ENCODE measurements at places on chromosomes 2 and 18.

- DNase-seq: no peak
These were observed 2.1 kb downstream of the GATA6 start for GRCh38 chr18:22171258-22172119.

DNA sequence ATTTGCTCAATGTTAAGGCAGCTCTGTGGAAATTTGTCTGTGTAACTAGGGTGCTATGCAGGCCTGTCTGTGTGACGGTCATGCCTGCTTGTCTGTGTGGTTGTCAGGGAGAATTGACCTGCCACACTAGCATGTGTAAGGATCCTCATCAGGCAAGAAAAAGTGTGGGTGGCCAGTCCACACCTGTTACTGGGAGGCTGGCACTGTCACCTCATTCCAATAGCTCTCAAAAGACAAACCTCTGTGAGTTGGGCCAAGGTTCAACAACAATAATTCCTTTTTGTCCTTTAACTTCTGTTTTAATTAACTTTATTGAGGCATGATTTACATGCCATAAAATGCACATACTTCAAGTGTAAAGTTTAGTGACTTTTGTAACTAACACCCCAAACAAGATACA, 4.2 kb upstream of the MARCO start:
- DNase-seq: no peak

DNA sequence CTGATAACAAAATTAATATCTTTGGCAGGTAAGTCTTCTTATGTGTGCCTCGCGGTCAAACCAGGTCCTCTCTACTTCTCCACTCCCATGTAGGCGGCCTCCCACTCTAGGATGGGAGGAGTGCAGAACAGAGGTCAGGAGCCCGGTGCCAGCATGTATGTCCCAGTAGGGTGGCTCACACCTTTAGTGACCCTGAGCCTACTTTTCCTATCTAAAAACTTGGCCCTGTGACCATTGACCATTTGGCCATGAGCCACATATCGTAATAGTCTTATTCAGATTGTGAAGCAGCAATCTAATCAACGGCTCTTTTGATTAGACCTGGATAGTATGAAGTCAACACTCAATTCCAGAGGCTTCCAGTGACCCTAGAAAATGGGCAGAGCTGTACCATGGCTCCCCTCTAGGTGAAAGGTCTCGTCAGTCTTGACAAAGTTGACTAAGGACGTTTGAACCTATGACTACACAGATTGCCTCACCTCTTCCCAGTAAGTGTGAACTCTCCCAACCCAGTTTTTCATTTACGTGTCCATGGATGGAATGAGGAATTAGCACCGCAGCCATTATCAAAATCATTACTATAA, 17.1 kb upstream of the FABP1 start:
- no peak for DNase-seq

- DNase-seq: no peak
These were observed 253.9 kb upstream of the CNTNAP5 start for GRCh38 chr2:123770996-123771720.

GRCh38 chr18:13425357-13426091, 207.0 kb downstream of the LDLRAD4 start:
- no peak for DNase-seq

- DNase-seq: no peak
These were observed 460.2 kb downstream of the LRATD1 start for GRCh38 chr2:15092691-15093090.

- no peak for DNase-seq
These were observed 117.9 kb upstream of the COL5A2 start for GRCh38 chr2:189297446-189297845.

DNA sequence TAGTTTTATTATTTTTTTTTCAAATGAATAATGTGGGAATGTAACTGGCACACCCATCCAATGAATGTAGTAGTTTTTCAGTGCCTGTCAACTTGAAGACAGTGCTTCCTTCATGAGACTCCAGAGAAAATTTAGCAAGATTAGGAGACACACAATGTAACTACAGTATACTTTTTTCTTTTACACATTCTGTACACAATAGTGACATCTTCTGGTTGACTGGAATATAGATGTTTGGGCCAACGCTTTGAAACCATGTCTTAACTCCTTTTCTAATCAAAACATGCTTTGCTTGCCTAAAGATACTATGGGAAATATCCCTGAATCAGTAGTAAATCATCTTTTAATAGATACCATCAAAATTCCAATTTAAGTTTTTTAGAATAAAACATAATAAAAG, 229.5 kb upstream of the ZC3H15 start:
- no peak for DNase-seq

DNA sequence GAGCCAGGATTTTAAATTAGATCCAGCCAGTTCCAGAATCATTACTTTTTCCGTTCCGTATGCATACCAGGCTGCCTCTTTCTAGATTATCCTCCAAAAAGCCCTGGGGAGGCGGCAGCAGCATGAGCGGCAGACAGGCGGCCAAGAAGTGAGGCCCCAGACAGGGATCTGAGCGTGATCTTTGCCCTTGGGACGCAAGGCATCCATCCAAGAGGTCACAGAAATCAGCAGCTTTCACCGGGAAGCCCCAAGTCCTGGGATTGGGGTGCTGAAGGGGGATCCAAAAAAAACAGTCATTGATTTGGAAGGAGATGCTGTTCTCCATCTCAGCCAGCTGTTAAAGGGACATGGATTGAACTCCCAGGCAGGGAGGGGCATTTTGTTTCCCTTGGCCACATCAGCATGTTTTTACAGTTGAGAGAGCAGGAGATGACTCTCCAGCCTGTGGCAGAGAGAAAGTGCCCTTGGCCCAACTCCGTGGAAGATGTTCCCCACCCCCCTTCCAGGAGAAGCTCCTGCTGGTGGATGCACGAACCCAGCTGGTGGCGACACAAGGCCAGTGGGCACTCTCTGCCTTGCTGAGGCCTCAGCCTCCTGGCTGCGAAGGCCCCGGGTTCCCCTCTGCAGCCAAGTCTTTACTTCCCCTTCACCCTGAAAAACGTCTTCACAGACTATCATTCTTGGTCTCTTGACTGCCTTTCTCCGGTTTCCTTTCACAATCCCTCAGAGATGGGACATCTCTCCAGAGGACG, 265.6 kb downstream of the ANAPC1 start:
- no peak for DNase-seq

GRCh38 chr2:168145011-168145410, 102.4 kb downstream of the STK39 start:
- DNase-seq: no peak

DNA sequence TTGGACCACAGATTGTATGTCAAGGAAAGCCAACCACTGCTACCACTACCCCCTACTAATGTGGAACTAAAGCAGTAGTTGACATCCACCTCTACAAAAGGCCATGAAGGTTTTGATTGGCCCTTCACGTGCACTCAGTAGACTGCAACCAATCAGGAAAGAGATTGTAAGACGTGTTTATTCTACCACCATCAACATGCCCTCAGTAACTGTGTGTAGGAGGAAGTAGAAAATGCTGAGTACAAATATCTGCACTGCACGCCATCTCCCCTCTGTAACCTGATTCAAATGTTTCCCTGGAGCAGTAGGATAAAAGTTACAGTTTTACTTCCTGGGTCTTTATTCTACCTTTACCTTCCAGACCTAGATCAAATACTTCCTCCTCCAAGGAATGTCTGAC, 2.9 kb upstream of the CASP10 start:
- no peak for DNase-seq

DNA sequence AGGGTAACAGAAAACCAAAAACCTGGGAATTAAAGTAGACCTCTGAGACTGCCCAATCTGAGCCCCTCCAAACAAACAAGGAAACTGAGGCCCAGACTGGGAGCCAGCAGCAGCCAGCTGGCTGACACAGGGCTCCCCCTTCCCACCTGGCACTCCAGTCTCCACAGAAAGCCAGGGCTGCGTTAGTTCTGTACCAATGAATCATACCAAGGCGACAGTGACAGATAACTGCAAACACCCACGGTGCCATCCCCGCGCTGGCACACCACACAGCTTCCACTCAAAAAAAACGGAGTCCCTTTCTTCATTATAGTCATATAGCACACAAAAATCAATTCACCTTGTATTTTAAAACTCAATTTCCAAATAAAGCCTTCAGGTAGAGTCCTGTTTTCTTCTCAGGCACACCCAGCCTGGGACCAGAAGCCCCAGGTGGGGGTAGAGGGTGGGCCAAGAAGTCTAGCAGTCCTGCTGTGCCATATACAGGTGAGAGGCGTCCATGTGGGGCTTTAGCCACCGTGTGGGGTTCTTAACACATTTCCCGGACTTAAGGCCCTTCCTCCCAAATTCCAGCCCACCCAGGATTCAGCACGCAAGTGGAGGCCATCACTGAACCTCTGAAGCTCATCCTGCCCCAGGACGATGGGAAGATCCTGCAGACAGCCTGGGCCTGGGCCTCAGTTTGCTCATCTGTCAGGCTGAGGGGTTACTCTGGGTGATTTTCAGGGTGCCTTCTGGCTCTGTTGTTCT, 1.2 kb downstream of the PER2 start:
- no peak for DNase-seq

DNA sequence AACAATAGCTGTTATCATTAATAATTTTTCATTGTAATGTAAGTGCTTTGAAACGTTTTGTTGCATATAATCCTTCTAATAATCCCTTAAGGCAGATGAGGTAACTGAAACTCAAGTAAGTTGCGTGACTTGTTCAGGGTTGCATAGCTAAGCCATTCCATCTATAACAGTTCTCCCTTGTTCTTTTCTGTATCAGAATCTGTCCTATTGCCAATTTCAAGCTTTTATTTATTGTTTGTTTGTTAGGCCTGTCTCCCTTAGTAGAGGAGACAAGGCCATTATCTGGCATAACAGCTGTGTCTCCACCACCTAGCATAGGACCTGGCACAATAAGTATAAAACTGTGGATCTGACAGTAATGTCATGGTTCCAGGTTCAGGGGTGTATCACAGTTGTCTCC, 19.4 kb downstream of the BABAM2 start:
- no peak for DNase-seq

GRCh38 chr2:1140389-1141003, 189.8 kb downstream of the SNTG2 start:
- DNase-seq: no peak

DNA sequence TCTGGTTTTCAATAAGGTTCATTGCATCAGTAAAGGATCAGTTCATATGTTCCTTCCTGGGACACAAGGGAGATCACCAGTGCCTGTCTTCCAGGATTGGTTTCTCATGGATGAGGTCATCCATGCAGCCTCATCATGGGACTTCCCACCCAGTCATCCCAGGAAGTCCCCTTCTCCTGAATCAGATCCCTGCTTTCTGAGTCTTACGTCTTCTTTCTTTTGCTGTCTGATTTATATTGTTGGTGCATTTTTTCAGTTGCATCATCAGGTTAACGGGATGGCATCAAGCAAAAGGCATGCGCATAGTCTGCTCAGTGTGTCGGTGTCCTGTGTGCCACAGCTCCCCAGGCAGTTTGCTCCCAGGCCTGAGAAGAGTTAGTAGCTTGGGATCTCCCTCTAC, 105.9 kb downstream of the SOX11 start:
- DNase-seq: no peak

DNA sequence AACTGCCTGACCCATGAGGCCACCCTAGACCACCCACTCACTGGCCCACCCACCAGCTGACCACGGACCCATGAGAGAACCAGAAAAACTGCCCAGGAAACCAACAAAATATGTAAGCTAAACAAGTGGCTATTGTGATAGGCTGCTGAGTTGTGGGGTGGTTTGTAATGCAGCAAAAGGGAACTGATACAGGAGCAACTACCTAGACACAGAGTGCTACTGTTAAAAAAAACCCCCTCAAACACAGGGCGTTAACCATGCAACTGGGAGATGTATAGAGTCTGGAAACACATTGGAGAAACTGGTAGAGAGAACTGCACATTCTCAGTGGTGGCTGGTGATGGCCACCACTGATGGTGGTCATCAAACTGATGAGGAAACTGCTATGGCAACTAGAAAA, 206.3 kb upstream of the GYPC start:
- DNase-seq: no peak

- no peak for DNase-seq
These were observed 307.4 kb upstream of the KCNJ3 start for GRCh38 chr2:154391051-154391450.

GRCh38 chr18:76404345-76404831, 90.7 kb downstream of the ZNF516 start:
- DNase-seq: no peak

- no peak for DNase-seq
These were observed 420.7 kb upstream of the SALL3 start for GRCh38 chr18:78558948-78559347.

DNA sequence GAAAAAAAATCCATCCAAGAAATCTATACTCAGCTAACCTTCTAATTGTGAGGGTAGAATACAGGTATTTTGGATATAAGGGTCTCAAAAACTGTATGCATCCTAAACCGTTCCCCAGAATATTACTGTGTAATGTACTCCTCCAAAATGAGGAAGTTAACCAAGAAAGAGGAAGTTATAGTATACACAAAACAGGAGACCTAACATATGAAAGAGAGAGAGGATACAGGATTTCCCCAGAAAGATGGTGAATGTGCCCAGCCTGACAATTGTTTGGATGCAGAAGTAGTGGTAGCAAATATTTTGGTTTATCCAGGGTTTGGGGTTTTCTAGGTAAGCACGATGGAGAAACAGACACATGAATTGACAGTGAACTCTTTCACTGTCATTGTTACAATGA, 50.6 kb downstream of the GALNT3 start:
- DNase-seq: no peak

GRCh38 chr2:880201-880970, 70.3 kb upstream of the SNTG2 start:
- DNase-seq: no peak

- DNase-seq: no peak
These were observed 76.4 kb upstream of the ZNG1B start for GRCh38 chr2:113361051-113361450.

DNA sequence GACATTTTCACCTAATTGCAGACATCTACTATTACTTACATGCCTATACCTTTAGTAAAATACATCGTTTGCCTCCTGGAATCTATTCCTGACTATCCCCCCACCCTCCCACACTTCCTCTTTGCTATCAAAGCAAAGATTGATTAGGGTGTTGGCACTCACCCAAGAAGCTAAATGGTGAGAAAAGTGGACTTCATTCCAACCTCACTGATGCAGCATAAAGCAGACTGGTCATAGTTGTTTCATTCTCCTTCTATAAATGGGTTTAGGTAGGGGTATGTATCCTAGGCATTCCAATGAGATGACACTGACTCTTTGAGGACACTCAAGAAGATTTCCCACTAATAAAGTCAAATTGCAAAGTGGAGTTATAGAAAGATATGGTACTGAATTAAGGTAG, 97.4 kb downstream of the LRP1B start:
- no peak for DNase-seq

DNA sequence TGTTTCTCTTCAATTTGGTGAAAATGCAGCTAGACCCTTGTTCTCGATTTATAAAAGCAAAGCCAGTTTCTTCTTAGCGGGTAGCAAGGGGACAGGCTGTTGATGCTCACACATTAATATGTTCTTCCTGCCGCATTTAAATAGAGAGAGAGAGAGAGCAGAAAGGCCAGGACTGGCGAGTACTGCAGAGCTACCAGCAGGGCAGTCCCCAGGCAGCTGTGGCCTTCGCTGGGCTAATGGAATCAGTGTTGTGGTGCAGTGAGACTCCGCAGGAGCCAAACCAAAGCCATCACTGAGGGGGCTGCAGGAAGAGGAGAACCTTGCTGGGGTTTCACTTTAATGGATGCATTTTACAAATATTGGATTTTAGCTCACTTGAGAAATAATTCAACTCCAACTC, 223.6 kb downstream of the ACTR3 start:
- no peak for DNase-seq

GRCh38 chr2:64383016-64383591, 70.9 kb upstream of the LGALSL start:
- DNase-seq: no peak

GRCh38 chr18:49249521-49249920, 210.9 kb downstream of the DYM start:
- no peak for DNase-seq

- DNase-seq: no peak
These were observed 2.1 kb downstream of the STK39 start for GRCh38 chr2:168245074-168245825.
